ENCODE measurements at places on chromosomes 1 and 21. TPM values are rescaled to one million over a fixed set of nuclear protein-coding genes. Genes with fewer than 3 reads are reported as not detected.

- peaks cover 7% of the 10 kb centered on the region for H3K36me3 ChIP-seq
- H3K4me1 ChIP-seq, result peaks cover 20% of the 10 kb centered on the region
- no peak overlapping the region for H3K4me3 ChIP-seq
- H3K27me3 ChIP-seq, result no peaks in the 10 kb centered on the region
- DNase-seq, result no peak
Measured at GRCh38 chr1:225567789-225568188, 85.1 kb downstream of the ENAH start.

- no peak overlapping the region for H3K4me3 ChIP-seq
- DNase-seq, result no peak
- H3K4me1 ChIP-seq, result no peaks in the 10 kb centered on the region
- no peaks in the 10 kb centered on the region for H3K27me3 ChIP-seq
- H3K36me3 ChIP-seq, result no peaks in the 10 kb centered on the region
Measured at GRCh38 chr1:233042834-233043233, 92.4 kb downstream of the NTPCR start.

GRCh38 chr1:19028110-19028509 lies 71.6 kb upstream of the IFFO2 start:
- H3K27me3 ChIP-seq, result peaks cover 2% of the 10 kb centered on the region
- H3K4me3 ChIP-seq, result no peak overlapping the region
- DNase-seq, result no peak

DNA sequence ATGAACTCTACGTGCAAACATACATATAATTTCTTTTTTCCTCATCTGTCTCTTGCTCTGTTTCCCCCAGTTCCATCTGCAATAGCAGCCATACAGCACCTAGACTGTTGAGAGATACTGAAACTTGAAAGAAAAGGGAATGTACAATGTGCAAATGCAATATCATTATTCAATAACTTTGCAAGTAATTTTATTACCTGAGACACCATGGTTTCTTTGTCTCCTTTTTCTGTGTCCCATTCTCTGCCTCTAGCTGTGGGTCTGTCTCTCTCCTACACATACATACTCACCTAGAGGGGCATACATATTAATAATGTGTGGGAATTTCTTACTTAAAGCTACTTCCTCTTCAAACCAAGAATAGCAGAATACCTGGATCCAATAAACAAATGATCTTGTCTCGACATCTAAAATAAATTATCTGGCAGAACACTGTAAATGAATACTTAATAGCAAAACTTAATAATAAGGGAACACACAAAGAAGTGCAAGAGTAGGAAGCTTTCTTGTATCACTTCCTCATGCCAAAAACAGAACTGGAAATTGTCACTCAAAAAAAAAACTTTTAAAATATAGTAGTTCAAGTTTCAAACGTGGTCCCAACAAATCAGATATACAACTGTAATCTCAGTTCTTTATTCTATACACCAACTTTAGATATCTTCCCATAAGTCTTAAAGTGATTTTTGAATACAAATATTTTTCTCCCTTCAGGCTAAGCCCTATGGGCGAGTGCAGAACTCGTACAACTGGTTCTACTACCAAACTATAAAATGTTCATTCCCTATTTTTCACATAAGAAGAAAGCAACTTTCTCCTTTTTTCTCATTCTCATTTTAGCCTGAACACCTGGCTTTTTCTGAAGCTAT lies 194.6 kb downstream of the NRIP1 start:
- H3K4me3 ChIP-seq, result no peak overlapping the region
- peaks cover 1% of the 10 kb centered on the region for H3K27me3 ChIP-seq
- no peak overlapping the region for H3K27ac ChIP-seq
- no peaks in the 10 kb centered on the region for H3K36me3 ChIP-seq
- peaks cover 36% of the 10 kb centered on the region for H3K4me1 ChIP-seq

GRCh38 chr1:61961009-61961408 lies 218.7 kb downstream of the PATJ start:
- H3K27ac ChIP-seq, result no peak overlapping the region
- H3K36me3 ChIP-seq, result no peaks in the 10 kb centered on the region
- H3K4me1 ChIP-seq, result no peaks in the 10 kb centered on the region

DNA sequence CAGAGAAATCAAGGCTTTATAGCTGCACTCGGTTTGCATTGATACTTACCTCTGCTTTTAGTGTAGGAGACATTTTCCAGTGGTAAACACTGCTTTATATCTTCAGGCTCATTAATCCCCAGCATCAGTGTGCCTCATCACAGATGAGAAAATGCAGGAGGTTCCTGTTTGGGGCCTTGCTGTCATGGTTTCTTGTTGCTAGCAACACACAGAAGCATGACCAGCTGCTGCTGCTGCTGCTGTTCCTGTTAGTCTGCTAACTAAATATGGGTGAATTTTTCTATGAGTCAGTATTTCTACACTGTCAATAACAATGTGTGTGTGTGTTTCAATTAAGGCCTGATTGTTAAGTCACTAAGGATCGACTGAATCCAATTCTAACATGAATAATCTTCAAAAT lies 85.8 kb upstream of the RGS1 start:
- peak; percentile 95 for DNase-seq
- H3K36me3 ChIP-seq, result no peaks in the 10 kb centered on the region
- H3K27me3 ChIP-seq, result no peaks in the 10 kb centered on the region
- H3K4me1 ChIP-seq, result peaks cover 51% of the 10 kb centered on the region
- H3K27ac ChIP-seq, result peak overlapping the region; percentile 92
- H3K4me3 ChIP-seq, result no peak overlapping the region

DNA sequence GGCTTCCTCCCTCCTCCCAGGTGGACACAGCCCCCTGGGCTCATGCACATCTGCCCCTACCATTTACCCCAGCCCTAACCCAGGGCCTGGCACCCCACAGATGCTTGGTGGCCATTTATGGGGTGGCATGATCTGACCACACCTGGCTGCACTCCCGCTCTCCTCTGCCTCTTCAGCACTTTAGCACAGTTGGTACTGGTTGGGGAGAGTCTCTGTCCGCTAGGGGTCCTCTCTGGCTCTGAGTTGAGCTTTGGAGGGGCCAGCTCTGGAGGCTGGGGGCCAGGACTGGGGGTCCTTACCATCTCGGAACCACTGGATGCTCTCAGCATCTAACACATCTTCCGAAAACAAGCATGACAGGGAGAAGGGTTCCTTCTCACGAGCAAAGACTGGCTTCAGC lies 17.4 kb downstream of the MYOM3 start:
- peaks cover 31% of the 10 kb centered on the region for H3K27me3 ChIP-seq
- H3K4me1 ChIP-seq, result no peaks in the 10 kb centered on the region
- DNase-seq, result no peak
- no peak overlapping the region for H3K4me3 ChIP-seq
- H3K27ac ChIP-seq, result no peak overlapping the region

DNA sequence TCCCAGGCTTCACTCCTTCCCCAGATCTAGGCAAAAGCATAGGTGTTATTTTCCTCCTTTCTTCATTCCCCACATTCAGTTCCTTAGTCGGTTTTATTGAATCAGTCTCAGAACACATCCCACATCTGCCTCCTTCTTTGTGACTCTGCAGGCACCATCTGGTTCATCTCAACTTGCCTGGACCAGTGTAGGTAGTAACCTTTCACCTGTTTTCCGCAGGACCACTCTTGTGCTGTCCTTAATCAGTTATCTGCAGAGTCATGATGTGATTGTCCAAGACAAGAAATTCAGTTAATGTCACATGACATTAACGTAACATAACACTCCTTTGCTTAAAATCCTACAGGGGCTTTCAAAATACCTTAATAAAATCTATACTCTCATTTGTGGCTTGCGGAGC lies 174.6 kb downstream of the CHRM3 start:
- no peaks in the 10 kb centered on the region for H3K36me3 ChIP-seq
- no peak for DNase-seq
- no peaks in the 10 kb centered on the region for H3K27me3 ChIP-seq
- H3K27ac ChIP-seq, result no peak overlapping the region

GRCh38 chr1:203813581-203814341 lies 18.3 kb downstream of the ZBED6 start:
- peaks cover 39% of the 10 kb centered on the region for H3K36me3 ChIP-seq
- no peak for DNase-seq
- H3K27me3 ChIP-seq, result no peaks in the 10 kb centered on the region
- no peak overlapping the region for H3K4me3 ChIP-seq

DNA sequence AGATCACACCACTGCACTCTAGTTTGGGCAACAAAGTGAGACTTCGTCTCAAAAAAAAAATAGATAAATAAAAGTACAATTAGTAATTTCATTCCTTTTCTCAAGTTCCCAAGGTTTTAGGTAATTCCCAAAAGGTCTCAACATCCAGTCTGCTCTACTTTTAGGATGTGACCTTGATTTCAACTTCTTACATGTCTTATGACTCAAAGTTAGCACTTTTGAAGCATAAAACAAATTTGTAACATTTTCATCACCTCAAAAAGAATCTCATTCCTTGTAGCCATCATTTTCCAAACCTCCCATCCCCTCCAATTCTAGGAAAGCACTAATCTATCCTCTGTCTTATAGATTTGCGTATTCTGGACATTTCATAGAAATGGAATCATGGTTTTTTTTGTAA lies 32.2 kb downstream of the SNX27 start:
- H3K36me3 ChIP-seq, result peaks cover 13% of the 10 kb centered on the region
- peaks cover 23% of the 10 kb centered on the region for H3K4me1 ChIP-seq
- H3K27ac ChIP-seq, result no peak overlapping the region
- no peaks in the 10 kb centered on the region for H3K27me3 ChIP-seq

GRCh38 chr1:215569986-215570824 lies 3.1 kb downstream of the KCTD3 start:
- H3K36me3 ChIP-seq, result no peaks in the 10 kb centered on the region
- H3K4me3 ChIP-seq, result peak overlapping the region; percentile 96
- DNase-seq, result peak; percentile 1
- peaks cover 2% of the 10 kb centered on the region for H3K27me3 ChIP-seq
- H3K27ac ChIP-seq, result peak overlapping the region; percentile 66

DNA sequence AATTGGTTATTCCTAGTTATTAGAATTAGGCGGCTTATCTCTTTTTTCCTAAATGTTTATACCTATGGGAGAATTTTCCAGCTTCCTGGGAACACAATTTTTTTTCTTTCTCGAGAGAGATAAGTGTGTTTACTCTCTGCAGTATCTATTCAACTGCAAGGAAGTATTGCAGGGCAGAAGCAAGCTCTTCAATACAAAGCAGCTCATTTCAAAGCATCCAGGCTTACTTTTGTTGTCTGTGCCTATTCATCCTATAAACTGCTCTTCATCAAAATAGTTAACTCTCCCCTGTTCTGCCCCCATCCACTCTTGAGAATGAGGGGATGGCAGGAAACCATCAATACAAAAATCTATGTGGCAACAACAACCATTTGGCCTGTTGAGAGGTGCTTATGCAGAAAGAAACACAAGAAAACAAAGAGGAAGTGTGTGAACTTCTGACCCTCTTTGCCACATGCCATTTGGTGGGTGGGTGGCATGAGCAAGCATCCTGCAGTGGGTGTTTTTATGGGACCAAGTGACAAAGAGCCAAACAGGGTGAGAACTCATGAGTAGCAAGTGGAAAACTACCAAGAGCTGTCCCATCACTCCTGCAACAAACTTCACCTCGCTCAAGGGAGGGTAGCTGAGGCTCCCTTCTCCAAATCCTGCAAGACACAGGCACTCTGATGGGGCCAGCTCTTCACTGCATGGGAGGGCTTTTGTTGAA lies 50.6 kb upstream of the MRPS6 start:
- no peak overlapping the region for H3K27ac ChIP-seq
- no peak overlapping the region for H3K4me3 ChIP-seq
- H3K4me1 ChIP-seq, result peaks cover 14% of the 10 kb centered on the region
- H3K36me3 ChIP-seq, result no peaks in the 10 kb centered on the region

DNA sequence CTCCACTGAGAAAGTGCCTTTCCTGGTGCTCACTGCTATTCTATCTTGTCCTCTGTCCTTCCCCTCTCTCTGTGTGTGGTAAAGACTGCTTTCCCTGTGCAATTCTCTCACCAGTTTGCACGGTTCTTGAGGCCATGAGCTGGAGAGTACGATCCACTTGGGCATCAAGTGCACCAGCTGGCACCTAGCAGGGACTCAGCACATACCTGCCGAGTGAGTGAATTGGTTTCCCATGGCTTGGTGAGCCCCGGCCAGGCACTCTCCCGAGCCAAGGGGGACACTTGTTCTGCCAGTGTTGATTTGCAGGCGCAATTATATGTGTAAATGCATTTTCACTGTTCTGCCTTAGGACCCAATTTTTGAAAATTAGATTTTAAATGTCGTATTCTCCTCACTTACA lies 313.5 kb downstream of the DISC1 start:
- no peak overlapping the region for H3K4me3 ChIP-seq
- no peaks in the 10 kb centered on the region for H3K4me1 ChIP-seq
- H3K36me3 ChIP-seq, result no peaks in the 10 kb centered on the region
- DNase-seq, result no peak
- H3K27ac ChIP-seq, result no peak overlapping the region

DNA sequence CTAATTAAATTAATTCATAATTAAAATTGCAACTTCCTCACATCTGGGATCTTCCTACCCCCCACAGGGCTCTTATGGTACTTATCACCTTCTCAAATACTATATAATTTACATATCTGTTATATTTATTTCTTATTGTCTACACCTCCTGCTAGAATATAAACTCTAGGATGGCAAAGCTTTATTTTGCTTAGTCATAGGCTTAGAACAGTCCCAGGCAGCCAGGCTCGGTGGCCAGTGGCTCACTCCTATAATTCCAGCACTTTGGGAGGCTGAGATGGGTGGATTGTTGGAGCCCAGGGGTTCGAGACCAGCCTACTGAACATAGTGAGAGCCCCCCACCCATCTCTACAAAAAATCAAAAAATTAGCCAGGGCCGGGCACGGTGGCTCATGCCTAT lies 10.0 kb upstream of the VPS13D start:
- H3K27me3 ChIP-seq, result peaks cover 28% of the 10 kb centered on the region
- H3K4me1 ChIP-seq, result no peaks in the 10 kb centered on the region
- no peak for DNase-seq
- no peak overlapping the region for H3K27ac ChIP-seq

DNA sequence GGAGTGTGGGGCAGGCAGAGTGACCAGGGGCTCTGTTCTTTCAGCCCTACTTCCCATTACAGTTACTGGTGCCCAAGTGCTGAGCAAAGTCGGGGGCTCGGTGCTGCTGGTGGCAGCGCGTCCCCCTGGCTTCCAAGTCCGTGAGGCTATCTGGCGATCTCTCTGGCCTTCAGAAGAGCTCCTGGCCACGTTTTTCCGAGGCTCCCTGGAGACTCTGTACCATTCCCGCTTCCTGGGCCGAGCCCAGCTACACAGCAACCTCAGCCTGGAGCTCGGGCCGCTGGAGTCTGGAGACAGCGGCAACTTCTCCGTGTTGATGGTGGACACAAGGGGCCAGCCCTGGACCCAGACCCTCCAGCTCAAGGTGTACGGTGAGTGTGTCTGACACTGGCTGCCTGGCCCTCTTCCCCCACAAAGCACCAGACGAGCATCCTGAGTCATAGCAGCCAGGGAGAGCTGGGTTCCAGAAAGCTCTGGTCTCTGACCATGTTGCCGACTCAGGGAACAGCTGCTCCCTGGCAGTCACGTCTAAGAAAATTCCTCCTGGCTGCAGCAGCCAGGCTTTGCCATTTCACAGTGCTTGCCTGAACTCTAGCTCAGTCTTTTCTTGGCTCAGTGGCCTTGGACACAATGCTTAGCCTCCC lies 3.3 kb downstream of the SLAMF8 start:
- H3K27me3 ChIP-seq, result peaks cover 4% of the 10 kb centered on the region
- H3K27ac ChIP-seq, result peak overlapping the region; percentile 40
- H3K36me3 ChIP-seq, result no peaks in the 10 kb centered on the region
- H3K4me3 ChIP-seq, result no peak overlapping the region

GRCh38 chr1:35573198-35574124 lies at the start of gene TFAP2E:
TSS of gene TFAP2E (plus strand) at chr1:35573314. CDS start at chr1:35573578, 264 bp downstream.
- H3K36me3 ChIP-seq, result no peaks in the 10 kb centered on the region
- no peak within 1 kb of the TSS for H3K27ac ChIP-seq
- peaks cover 26% of the 10 kb centered on the region for H3K27me3 ChIP-seq
- peak within 1 kb of the TSS; percentile 51 for H3K4me3 ChIP-seq

The PADI3 gene
- total RNA-seq, result not detected

The FAM43B gene
- total RNA-seq, result not detected

The CASZ1 gene
- 0.48 TPM for total RNA-seq

The C8B gene
- not detected for total RNA-seq

The ALX3 gene
- total RNA-seq, result 1.3 TPM

The GPR3 gene
- 2.1 TPM for total RNA-seq

The FALEC gene
- total RNA-seq, result not detected

The KISS1 gene
- total RNA-seq, result 4.0 TPM

The SHE gene
- not detected for total RNA-seq

The IL6R gene
- total RNA-seq, result 3.5 TPM

The ADGRL2 gene
- total RNA-seq, result 8.7 TPM
